Stimulated activated CD8-positive, alpha-beta memory T cell treated with anti-CD3 and anti-CD28 coated beads, Interleukin-2, amount 100 ng/mL, for 1 hour (primary cell): ENCODE measurements at places on chromosomes 5 and 9.

DNA sequence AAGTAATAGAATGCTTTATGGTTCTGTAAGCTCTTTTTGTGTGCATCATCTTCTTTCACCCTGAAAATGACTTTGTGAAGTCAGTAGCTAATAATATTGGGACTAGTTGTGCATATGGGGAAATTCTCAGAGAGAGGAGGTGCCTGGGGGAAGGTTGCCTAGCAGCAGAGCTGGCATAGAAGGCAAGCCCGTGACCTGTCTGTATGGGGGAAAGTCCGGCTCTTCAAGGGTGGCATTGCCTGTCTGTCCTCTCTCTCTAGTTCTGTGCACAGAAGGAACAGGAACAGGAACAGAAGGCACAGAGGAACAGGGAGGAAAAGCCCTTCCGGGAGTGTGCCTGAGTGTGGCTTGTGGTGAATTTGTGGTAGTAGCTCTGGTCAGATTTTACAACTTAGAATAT lies 33.1 kb downstream of the SH3GL2 start:
- DNase-seq, result no peak

GRCh38 chr9:32398207-32398606 lies 13.8 kb downstream of the ACO1 start:
- no peak for DNase-seq

- no peak for DNase-seq
Observed at GRCh38 chr5:55935371-55935770, 59.4 kb downstream of the IL6ST start.

DNA sequence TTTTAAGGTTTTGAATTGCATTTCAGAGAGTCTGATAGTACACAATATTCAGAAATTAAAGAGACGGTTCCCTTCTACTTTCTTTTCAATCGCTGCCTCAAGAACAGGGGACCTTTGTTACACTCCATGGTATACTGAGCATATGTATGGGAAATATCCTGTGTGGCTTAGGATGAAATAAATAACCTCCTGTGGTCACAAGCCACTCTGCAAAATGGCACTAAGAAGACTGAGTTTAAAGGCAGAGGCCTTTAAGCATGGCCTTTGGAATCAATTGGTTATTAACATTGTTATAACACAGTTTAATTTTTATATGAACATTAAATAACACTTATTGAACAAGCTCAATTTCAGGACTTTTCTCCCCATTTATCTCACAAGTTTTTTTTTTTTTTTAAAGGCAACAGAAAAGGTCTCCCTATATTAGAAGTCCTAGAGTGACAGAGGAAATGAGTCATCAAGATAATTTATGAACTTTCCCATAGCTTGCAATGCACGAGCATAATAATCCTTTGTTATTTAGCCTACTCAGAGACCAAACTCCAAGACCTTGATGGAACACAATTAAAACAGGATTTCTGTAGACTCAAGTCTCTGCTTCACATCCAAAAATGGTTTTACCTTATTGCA lies 341.9 kb downstream of the TMEM167A start:
- no peak for DNase-seq

DNA sequence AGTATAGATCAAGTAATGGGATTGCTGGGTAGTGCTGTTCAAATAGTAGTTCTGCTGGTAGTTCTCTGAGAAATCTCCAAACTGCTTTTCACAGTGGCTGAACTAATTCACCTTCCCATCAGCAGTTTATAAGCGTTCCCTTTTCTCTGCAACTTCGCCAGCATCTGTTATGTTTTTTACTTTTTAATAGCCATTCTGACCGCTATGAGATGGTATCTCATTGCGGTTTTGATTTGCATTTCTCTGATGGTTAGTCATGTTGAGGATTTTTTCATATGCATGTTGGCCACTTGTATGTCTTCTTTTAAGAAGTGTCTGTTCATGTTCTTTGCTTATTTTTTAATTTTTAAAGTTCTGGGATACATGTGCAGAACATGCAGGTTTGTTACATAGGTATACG lies 279.2 kb upstream of the NREP start:
- DNase-seq, result no peak

- no peak for DNase-seq
Observed at GRCh38 chr5:140181002-140181483, 6.1 kb downstream of the CYSTM1 start.

DNA sequence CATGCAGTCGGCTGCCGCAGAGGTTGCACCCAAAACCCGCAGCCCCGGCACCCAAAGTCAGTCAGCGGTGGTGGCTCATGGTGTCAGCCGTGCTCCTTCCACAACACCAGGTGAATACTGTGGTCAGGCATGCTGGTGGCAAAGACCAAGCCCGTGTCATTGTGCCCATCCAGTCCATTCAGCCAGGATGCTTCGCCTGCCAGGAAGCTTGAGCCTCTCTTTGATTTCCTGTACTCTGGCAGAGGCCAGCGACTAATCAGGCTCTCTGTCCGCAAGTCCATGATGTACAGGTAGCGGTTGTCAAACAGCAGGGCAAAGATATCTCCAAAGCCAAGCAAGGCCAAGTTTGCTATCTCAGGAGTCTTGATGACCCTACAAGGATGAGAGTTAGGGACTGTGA lies 28.7 kb downstream of the FBXW2 start:
- no peak for DNase-seq

GRCh38 chr5:612498-613424 lies 621 bp downstream of the CEP72 start:
- DNase-seq, result no peak

DNA sequence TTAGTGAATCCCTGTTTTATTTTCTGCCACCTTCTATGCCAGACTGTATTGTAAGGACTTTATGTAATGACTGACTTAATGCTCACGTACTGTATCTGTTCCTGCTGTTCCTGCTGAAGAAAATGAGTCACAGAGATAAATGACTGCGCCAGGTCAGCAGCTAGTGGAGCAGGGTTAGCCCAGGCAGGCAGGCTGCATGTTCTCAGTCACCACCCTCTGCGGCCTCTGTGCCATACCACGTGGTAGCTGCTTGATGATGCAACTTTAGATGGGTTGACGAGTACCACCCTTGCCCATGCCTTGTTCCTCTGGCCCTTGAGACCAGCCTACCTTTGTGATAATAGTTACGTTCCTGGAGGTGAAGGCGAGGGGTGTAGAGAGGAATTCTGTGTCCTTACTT lies 161.9 kb downstream of the TRIO start:
- no peak for DNase-seq

- no peak for DNase-seq
Observed at GRCh38 chr9:8133606-8134005, 334.0 kb upstream of the DMAC1 start.

- DNase-seq, result no peak
Observed at GRCh38 chr9:14212697-14213420, 101.1 kb downstream of the NFIB start.

GRCh38 chr9:14440062-14440461 lies 126.1 kb upstream of the NFIB start:
- DNase-seq, result no peak

- DNase-seq, result no peak
Observed at GRCh38 chr9:98774746-98775145, 21.6 kb downstream of the ANKS6 start.

DNA sequence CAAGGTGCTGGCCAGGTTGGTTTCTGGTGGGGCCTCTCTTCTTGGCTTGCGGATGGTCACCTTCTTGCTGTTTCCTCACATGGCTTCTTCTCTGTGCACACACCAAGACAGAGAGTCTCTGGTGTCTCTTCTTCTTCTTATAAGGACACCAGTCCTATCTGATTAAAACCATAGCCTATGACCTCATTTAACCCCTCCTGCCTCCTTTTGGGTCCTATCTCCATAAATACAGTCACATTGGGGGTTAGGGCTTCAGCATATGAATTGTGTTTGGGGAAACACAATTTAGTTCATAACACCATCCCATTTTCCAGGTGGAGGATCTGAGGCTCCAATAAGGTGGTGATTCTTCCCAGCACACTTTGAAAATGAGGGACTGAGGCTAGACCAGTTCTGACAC lies 80.4 kb downstream of the SPRY4 start:
- no peak for DNase-seq

DNA sequence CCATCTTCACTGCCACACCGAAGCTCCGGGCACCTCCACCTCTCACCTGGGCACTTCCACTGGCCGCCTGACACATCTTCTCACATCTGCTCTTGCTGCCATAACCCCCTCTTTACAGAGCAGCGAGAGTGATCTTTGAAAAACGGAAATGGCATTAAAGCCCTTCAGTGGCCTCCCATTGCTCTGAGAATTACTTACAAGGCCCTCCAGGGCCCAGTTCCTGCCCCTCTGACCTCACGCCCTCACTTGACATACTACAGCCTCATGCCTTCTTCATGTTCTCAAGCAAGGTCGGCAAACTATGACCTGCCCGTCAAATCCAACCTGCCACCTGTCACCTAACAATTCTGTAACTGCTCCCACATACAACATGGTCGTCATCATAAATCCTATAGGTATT lies 187.3 kb downstream of the NR3C1 start:
- no peak for DNase-seq

DNA sequence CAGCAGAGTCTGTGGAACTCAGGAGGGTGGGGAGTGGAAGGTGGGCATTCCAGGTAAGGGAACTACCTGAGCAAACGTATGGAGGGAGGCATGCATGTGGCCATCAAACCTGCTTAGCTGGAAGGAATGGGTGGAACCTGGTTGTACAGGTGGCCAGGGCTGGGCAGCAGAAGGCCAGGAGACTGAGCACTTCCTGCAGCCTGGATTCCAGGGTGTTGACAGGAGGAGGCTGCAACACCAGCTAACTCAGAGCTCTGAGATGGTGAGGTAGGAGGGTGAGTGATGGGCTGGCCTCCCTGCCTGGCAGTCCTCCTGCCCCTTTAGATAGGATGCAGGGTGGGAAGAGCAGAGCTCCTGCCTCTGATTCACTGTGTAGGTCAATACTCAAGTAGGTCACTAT lies 92.5 kb upstream of the CPEB4 start:
- DNase-seq, result no peak

- no peak for DNase-seq
Observed at GRCh38 chr5:2740051-2740875, 11.2 kb downstream of the IRX2 start.

GRCh38 chr5:76273206-76273885 lies 129.7 kb upstream of the IQGAP2 start:
- no peak for DNase-seq

DNA sequence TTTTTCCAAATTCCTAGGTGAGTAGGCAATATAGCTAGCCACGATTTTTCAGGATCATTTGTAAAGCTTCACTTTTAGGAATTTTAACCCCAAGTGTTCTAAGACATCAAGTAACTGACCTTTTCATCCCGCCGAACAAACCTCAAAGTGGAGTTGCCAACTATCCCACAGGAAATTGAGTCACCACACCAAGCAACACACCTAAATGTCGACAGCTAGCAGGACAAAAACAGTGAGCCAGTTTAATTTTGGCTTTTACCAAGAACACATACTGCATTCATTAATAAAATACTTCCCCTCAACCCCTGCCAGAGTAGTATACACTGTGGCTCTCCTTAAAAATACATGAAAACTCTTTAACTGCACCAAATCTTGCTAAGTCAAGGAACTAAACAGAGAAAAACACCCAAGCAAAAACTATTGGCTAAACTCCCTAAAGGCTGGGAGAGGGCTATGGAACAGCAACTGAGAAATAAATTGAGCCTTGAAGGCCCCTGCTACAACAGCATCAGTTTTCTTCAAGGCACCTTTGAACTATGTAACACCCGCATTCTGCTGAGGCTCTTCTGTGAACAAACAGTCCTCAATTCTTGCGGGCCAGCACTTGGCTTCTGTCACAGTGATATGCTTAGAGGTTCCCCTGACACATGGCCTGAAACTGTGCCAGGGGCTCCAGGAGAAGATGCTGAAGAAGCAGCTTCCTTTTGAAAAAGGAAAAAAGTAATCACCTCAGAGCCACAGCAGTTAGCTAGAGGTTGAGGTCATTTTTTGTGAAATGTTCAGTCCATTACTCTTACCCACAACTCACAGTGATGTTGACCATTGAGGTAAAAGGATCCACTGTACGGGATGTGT lies 459.6 kb downstream of the RAB3C start:
- DNase-seq, result no peak

- DNase-seq, result no peak
Observed at GRCh38 chr5:149254506-149254905, 17.2 kb upstream of the AFAP1L1 start.

- no peak for DNase-seq
Observed at GRCh38 chr5:17315710-17316221, 98.3 kb downstream of the BASP1 start.

DNA sequence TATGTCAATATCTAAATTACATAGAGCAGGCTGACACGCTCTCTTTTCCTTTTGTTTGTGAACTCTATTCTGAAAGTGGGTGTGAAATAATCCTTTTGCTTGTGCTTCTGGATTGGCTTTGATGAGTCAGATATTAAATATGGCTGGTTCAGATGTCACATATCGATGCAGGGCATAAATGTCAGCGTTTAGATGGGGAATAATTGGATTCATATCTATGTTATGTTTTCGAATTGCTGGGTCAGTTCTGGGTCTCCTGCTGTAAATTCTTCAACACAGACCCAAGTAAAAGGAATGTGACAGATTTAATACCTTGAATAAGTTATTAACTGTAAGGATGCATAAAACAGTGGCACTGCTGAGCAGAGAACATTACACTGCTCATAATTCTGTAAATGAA lies 118.7 kb upstream of the SNX2 start:
- no peak for DNase-seq

- no peak for DNase-seq
Observed at GRCh38 chr9:95857124-95857523, 18.4 kb upstream of the ERCC6L2 start.

DNA sequence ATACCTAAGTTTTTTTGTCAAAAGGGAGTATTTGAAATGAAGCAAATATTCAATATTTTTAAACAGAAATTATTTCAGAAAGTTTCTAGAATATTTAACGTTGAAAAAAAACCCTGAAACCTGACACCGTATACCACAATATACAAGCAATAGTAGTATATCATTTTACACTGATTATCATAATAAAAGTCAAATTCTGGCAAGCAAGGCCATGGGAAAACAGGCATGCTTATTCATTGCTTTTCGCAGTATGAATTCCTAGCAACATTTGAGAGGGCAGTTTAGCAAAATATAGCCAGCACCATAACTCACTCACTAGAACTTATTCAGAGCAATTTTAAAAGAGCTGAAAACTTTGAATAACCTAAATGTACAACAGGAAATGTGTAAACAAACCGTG lies 46.1 kb downstream of the ERAP1 start:
- DNase-seq, result no peak

DNA sequence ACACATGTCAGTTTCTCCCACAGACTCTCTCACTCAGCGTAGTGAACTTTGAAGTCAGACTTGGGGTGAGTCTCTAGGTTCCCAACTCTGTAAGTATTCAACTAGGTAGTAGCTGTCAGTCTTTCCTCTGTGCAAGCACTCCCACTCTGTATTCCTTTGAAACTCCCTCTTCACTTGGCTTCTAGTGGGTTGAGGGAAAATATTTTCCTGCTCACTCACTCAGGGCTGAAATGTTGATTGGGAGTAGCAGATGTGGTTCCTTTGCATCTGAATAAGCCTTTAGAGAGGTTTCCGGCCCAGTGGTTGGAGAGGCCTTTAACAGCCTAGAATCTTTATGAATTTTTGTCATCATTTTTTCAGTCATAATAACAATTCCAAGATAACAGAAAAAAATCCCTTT lies 18.1 kb upstream of the ARRDC3 start:
- DNase-seq, result no peak

- no peak for DNase-seq
Observed at GRCh38 chr5:33049842-33050241, 338.7 kb downstream of the NPR3 start.

GRCh38 chr9:105236261-105236660 lies 8.2 kb upstream of the SLC44A1 start:
- DNase-seq, result no peak

GRCh38 chr5:147576646-147577535 lies 67.0 kb upstream of the DPYSL3 start:
- no peak for DNase-seq
